ENCODE measurements at places on chromosomes 1 and 21. TPM values are rescaled to one million over a fixed set of nuclear protein-coding genes. Genes with fewer than 3 reads are reported as not detected.

CHI3L1 gene
- total RNA-seq = not detected

- DNase-seq = no peak
These were observed 37.6 kb upstream of the KIRREL1 start for GRCh38 chr1:157955857-157956256.

- DNase-seq = no peak
These were observed 206.4 kb downstream of the RHOU start for GRCh38 chr1:228941666-228942065.

NT5C1A gene
- total RNA-seq = not detected

C8B gene
- total RNA-seq = not detected

DNA sequence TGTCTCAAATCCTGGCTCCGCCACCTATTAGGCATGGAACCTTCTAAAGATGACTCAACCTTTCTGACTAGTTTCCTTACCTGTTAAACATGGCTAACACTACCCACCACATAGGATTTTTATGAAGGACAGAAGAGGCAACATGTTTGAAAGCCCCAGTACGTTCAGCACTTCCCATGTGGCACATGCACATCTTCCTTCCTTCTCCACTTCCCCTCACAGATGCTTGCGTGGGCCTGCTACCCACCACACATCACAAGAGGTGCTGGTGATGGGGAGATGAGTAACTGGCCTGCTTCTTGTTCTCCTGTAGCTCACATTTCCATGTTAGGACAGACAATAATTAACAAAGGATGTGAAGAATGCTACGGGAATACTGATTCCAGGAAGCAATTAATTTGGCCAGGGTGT lies 7.1 kb downstream of the ZBTB21 start:
- peak; percentile 42 for DNase-seq

DEPDC1 gene
- 33.4 TPM for total RNA-seq

MAGOH gene
- 52.2 TPM for total RNA-seq

DNA sequence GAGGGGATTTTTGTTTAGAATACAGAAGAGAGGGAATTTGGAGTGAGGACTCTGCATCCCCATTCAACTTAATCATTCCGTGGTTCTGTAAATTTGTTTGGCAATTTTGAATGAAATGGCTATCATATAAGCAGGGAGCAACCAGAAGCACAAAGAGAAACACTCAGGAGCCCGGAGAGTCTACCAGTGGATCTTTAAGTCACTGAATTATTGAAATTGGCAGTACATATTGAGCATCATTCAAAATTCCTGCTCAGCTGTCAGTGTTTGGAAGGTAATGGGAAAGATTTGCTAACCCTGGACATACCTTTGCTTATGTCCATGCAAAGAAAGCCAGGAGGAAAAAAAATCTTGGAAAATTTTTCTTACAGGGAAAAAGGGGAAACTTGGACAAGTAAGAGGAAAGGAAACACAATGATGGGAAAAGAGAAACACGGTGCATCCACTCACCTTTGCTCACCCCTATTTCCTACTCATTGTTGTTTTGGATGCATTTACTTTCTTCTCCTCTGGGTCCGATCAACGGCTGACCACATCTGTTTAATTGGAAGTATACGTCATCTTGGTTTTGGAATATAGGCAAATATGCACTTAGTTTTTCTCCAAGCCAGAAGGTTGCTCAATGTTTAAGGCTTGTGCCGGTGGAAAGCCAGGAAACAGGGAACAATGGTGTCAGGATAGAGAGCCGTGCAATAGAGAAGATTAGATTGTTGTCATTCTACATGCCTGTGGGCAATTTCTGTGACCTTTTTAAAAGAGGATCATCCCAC lies 243.0 kb upstream of the LYPLAL1 start:
- peak; percentile 35 for DNase-seq

DNA sequence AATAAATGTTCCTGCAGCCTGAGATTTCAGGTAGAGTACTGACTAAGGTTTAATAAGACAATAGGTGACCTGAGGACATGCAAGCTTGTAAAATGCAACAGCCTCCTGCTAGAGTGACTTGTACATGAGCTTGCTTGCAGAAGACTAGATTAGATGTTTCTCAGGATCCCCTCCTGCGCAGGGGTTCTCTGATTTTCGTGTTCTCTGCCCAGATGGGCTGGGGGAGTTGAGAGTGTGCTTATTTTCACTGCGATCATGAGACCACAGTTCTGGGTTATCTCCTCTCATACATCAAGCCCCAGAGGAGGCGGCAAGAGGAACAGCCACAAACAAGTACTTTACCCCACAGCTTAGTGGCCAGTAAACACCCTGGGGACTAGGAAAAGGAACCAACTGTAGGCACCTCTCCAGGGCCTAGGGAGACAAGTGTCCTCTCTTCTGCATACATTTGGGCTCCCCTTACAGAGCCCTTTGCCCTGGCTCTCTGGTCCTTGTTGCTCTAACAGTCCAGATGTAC lies 8.0 kb downstream of the TMEM81 start:
- no peak for DNase-seq

DNA sequence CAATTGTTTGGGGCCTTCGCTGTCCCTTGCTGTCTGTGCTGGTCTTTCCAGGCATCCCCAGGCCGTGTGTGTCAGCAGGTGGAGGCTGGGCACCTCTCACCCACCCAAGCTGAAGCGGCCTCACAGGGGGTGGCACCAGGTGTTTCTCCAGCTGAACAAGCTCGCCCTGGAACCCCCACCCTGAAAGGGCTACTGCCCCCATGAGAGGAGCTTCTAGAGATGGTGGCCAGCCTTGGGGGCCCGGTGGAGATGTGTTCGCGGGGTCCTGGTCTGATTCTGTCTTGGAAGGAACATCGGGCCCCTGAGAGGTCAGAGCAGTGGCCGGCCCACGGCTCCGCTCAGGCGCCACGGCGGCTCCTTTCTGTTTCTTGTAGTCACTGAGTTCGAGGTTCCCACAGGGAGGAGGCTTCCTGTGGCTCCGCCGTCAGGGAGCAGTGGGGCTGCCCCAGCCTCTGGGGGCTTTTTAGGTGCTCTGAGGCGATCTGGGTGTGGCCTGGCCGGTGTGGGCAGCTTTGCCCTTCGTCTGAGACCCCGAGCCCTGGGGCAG lies 46.9 kb downstream of the SKI start:
- DNase-seq = no peak

DNA sequence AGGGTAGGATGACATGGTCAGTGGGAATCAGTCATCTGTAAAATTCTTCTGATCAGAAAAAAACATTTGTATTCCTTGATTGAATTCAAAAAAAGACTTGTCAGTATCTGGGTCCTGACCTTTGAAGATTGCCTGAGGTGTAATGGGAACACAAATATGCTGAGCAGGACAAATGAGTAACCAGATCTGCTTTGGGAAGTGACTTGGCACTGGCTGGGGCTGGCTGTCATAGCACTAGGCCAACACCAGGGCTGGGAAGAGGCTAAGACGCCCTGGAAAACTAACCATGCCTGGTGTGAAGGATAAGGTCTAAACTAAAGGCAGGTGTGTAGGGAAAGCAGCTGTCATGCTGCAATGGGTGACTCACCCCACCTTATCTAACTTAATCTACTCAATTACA lies 452.9 kb upstream of the BEND5 start:
- no peak for DNase-seq

DNA sequence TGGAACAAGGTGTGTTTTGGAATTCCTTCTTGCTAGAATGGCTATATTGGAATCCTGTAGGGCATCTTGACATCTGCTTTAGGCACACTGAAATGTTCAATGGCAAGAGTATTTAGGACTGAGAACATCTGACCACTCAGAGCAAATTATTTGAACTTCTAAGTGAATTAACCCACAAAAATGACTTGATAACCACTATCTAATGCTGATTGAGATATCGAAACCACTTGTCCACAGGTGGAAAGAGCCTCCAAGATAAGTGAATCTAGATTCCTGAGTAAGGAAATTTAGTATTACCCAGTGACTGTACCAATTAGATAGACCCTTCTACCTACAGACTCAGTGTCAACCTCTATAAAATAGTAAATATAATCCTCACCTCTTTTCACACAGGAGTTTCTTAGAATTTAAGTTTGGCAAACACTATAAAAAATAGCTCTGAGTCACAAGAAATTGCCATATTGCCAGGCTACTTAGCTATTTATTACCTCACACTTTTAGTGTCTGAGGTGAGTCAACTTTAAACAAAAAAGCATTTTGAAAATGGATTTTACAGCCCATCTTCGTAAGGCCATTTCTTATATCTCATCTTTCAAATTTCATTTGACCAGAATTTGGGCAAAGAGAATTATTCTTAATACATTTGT lies 421.8 kb downstream of the PTBP2 start:
- peak; percentile 16 for DNase-seq

DNA sequence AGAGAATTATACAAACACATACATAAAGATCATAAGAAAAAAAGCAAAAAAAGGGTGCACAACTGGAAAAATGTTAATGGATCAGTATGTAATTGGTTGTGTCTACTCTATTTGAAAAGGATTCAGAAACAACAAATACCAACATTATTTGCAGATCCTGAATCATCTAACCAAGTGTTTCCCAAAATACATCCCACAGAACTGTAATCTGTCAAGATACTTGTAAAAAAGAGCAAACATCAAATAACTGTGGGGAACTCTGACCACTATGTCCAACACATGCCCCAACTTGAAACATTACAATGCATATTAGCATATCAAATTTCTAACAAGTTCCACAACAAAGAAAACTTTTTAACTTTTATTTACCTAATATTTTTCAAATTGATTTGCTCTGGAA lies 22.6 kb downstream of the ANKRD13C start:
- peak; percentile 3 for DNase-seq

DNA sequence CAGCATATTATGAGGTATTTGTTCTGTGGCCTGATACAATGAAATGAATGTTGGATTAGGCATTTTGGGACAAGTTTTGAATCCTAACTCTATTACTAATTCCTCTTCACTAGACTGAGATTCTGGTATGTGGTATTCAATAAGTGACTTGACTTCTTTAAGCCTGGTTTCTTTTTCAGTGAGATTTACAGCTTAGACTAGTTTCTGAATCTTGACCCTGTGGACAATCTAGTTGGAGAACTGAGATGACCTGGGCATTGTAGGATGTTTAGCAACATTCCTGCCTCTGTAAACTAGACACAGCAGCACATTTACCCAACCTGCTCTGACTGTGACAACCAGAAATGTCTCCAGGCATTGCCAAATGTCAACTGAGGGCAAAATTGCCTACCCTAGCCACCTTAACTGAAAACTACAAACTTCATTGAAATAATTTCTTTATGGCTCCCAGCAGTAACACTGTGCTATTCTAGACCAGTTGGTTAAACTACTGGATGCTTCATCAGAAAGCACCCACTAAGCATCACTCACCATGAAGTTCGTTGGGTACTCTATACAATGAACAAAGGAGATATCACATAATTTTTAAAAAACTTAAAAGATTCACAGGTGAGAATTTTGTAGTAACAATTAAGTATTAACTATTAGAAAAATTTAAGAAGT lies 16.8 kb downstream of the PTPRC start:
- peak; percentile 52 for DNase-seq

DNA sequence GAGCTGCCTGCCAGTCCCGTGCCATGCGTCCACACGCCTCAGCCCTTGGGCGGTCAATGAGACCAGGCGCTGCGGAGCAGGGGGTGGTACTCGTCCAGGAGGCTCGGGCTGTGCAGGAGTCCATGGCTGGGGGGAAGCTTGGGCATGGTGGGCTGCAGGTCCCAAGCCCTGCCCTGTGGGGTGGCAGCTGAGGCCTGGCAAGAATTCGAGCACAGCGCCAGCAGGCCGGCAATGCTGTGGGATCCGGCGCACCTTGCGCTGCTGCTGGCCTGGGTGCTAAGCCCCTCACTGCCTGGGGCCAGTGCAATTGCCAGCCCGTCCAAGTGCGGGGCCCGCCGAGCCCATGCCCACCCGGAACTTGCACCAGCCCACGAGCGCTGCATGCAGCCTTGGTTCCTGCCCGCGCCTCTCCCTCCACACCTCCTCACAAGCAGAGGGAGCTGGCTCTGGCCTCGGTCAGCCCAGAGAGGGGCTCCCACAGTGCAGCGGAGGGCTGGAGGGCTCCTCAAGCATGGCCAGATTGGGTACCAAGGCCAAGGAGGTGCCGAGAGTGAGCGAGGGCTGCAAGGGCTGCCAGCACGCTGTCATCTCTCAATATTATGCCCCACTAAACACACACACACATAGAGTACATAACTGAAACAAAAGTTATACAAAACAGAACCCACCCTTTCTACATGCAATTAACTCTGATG lies 307.7 kb downstream of the LMO4 start:
- no peak for DNase-seq

DNA sequence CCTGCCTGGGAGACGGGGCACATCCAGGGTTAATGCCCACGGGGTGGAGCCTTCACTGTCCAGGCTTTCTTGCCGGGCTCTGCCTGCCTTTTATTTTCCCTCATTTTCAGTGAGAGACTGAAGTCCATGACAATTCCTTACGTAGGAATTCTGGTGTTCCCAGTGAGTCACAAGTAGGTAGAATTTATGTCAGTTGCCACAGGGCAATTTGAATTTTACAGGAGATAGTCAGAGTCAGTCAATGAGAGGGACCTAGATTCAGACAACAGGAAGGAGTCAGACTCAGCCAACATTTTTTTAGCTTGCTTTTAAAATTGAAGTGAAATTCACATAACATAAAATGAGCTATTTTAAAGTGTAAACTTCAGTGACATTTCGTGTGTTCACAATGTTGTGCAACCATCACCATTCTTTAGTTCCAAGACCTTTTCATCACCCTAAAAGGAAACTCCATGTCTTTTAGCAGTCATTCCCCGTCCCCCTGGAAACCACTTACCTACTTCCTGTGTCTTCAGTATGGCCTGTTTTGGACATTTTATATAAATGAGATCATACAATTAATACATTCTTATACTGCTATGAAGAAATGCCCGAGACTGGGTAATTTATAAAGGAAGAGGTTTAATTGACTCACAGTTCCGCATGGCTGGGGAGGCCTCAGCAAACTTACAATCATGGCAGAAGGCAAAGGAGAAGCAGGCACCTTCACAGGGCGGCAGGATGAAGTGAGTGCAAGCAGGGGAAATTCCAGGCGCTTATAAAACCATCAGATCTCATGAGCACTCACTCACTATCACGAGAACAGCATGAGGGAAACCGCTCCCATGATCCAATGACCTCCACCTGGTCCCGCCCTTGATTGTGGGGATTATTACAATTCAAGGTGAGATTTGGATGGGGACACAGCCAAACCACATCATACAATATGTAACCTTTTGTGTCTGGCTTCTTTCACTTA lies 14.6 kb downstream of the AJAP1 start:
- no peak for DNase-seq

Measured in HFFc6 (cell line).